LHCN-M2 (cell line): ENCODE measurements at places on chromosomes 11 and 22. TPM values are rescaled to one million over a fixed set of nuclear protein-coding genes. Genes with fewer than 3 reads are reported as not detected.

OR51S1 gene
- not detected in 2 replicates for total RNA-seq

- DNase-seq, result no peak
Observed at GRCh38 chr11:120900643-120901042, 123.3 kb upstream of the TBCEL start.

MIOX gene
- total RNA-seq, result not detected in 2 replicates

DNA sequence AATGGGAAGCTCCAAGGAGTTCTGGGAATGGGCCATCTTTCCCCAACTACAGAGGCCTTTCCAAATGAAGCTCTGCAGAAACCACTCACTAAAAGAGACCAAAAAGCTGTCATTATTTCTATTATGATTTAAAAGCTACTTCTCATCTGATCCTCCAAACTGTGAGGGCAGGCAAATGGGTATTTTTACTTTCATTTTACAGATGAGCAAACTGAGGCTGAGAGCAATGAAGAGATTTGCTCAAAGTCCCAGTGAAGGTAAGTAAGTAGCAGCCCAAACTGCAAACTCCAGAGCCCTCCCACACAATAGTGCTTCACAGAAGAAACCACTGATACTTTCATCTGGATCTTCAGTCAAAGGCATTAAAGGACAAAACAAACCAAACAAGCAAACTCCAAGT is 1.4 kb downstream of the RSPH14 start:
- no peak for DNase-seq

DNA sequence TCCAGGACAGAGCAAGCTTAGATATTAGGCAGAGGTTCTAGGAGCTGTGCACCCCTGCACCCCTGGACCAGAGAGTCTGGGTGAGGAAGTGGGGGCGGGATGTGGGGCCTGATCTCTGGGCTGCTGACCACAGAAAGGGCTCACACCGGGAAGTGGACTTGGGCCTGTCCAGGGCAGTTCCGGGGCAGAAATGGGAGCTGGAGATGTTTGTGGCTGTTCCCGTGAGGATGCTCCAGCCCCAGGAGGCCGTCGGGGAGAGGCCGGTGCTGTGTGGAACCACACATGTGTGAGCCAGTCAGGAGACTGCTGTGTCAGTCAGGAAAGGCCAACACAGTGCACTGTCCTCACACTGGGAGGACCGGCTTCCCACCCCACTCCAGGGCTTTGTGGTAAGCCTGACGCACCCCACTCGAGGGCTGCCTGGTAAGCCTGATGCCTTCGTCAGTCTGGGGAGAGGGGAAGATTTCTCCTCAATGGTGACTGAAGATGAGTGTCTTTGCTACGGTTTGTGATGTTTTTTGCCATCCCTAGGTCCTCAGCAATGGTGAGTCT is 741.0 kb downstream of the BRD1 start:
- DNase-seq, result no peak

DNA sequence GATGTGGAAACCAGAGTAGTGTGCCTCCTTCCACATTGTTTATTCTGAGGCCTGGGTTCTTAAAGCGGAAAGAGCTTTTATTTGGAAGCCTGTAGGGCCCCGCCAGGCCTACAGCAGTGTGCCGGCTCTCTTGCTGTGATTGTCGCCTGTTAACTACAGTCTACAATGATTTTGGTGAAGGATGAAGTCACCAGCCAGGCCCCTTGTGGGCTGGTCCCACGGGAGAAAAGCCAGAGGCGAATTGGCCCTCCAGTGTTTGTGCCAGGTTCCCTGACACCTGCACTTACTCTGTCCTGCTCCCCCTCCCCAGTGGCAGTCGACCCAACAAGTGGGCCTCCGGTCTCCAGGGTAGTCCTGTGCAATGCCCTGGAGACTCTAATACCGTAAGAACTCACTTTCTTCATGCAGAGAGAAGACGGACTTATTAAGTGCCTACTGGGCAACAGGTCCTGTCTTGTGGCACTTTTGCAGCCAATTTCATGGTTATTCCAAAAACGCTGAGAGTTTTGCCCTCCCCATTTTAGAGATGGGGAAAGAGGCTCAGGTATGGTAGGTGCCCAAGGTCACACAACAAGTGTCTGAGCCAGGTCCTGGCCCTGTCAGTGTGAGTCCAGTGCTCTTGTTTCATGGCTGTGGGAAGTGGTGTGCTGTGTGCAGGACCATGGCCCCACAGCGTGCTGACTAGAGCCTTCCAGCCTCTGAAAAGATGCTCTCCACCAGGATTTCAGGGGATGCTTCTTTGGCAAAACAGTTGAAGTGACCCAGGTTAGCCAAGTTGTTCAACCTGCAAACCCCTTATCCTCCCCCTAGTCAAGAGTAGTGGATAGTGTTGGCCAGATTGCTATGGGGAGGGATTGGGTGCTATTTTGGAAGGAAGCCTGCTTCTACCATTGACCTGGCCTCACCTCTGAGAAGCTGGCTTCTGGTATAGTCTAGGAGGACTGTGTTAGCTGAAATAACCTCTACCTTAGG is 1.4 kb downstream of the MICAL2 start:
- no peak for DNase-seq

DNA sequence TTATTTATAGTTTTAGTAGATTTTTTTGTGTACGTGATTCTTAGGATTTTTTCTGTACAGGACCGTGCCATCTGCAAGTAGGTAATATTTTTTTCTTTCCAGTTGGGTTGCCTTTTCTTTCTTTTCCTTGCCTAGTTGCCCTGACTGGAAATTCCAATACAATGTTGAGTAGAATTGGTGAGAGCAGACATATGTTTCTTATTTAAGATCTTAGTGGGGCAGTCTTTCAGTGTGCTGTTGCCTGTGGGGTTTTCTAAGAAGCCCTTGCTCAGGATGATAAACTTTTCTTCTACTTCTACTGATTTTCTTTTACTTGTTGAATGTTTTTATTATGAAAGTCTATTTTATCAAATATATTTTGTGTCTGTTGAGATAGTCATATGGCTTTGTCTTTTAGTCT is 33.0 kb downstream of the ATXN10 start:
- no peak for DNase-seq

DNA sequence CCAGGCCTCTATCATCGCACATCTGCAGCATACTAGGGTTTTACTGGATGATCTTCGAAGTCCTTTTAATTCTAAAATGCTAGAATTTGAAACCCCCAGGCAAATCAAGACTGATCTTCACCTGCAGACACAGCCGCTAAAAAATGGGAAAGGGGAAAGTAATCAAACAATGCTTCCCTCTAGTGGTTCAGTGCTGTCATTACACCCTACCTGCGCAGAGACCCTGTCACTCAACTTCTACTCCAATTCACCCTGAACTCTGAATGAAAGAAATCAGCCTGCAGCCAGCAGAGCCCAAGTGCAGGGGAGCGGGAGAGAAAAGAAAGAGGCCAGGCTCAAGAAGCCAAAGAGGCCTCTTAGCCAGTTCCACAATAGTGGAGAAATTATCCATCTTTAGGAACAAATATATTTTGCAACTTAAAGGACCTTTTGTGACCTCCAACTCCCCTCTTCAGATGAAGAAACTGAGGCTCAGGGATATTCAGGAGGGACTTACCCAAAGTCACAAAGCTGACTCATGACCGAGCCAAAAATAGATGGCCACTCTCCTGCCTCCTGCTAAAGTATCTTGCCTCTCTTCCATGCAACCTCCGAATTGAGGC is 33.0 kb downstream of the SERGEF start:
- DNase-seq, result no peak

OR8G5 gene
- total RNA-seq, result not detected in 2 replicates

PTGDR2 gene
- total RNA-seq, result 0.06 TPM in 1 of 2 replicates, not detected in the other

RBMXL2 gene
- not detected in 2 replicates for total RNA-seq

GRCh38 chr11:119816660-119817059 is 87.7 kb upstream of the NECTIN1 start:
- DNase-seq, result no peak

DNA sequence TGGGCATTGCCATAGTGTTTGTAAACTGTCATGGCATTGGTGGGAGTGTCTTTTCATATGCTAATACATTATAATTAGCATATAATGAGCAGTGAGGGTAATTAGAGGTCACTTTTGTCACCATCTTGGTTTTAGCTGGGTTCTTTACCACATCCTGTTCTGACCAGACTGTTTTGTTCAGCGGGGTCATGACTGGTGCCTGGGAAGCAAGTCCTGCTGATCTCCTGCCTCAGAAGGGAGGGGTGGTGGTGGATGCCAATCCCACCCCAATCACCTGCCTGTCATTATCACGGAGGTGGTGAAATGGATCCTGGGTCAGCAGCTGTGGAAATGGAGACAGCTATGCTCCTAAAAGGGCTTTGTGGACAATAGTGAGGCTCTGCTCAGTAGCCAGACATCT is 31.2 kb downstream of the IL18 start:
- DNase-seq, result peak; percentile 34

HBD gene
- not detected in 2 replicates for total RNA-seq

CCDC73 gene
- total RNA-seq, result not detected in 2 replicates

DNA sequence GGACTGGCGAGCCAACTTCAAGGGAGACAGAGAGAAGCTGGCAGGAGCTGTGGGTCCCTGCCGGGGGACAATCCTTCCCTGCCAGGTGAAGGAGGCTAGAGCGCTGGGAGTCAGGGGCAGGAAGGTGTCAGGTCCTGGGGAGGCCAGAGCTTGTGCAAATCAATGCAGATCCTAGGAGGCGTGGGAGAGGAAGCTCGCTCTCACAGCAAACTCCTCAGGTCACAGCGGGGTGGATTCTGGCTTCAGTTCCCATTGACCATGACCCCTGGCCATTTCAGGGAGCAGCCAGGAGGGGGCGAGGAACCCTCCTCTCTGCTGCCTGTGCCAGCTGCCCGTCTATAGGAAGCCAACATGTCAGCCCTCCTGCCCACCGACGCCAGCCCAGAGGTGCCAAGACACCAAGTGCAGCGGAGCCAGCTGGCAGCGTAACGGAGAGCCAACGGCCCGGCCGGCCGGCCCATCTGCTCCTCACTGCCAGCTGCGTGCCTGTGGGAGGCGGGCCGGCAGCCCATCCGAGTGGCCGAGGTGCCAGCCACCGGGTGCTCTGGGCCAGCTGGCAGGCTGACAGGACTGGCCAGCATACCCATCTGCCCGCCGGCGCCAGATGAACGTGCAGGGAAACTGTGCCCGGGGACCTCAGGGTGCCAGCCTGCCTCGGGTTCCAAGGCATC is 374.8 kb downstream of the MIAT start:
- peak; percentile 23 for DNase-seq

GRCh38 chr11:43853781-43854180 is 26.9 kb upstream of the ALKBH3 start:
- no peak for DNase-seq

GRCh38 chr11:34907934-34908593 is 8.1 kb downstream of the APIP start:
- no peak for DNase-seq

DNA sequence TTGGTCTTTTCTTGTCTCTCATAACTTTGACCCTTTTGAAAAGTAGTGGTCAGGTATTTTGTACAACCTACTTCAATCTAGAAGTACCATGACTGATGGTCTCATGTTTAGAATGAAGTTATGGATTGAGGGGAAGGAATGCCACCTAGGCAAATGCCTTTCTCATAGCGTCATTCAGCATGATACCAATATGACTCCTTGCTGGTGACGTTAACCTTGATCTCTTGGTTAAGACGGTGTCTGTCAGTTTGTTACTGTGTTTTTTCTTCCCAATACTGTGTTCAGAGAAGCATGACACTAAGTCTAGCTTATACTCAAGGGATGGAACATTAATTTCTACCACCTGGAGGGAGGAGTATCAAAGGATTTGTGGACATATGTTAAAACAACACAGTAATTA is 130.9 kb downstream of the KIF18A start:
- DNase-seq, result no peak

DNA sequence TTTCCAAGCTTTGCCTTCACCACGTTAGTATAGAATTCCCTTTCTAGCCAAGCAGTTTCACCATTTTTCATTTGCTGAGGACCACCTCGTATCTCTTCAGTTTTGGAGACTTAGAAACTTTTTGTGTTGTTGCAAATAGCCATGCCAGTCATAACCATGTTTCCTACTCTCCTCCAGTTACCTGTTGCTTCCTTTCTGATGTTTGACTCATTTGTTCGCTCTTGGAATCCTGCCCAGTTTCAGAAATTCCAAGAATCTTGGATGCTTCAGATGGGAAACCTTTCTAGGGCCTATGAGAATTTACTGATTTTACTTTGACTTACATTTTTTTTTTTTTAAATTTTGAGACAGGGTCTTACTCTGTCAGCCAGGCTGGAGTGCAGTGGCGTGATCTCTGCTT is 65.4 kb downstream of the PPP6R3 start:
- peak; percentile 42 for DNase-seq

DNA sequence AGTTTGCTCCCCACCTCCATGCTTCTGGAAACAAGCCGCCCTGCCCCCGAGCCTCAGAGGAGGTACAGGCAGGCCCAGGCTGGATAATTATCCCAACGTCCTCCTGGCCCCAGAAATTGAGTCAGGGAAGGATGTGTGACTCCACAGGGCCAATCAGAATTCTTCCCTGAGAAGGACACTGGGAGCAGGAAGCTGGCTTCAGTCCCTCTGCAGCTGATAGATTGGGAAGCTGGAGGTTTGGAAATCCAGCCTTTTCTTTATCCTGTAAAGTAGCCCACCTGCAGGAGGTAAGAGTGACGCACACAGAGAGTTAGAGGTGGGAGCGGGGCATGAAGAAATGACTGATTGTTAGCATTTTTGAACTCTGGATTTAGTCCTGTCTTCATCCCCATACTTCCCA is 97.5 kb upstream of the CD82 start:
- no peak for DNase-seq

SHISAL1 gene
- 0.29 and 1.3 TPM in 2 replicates for total RNA-seq

DNA sequence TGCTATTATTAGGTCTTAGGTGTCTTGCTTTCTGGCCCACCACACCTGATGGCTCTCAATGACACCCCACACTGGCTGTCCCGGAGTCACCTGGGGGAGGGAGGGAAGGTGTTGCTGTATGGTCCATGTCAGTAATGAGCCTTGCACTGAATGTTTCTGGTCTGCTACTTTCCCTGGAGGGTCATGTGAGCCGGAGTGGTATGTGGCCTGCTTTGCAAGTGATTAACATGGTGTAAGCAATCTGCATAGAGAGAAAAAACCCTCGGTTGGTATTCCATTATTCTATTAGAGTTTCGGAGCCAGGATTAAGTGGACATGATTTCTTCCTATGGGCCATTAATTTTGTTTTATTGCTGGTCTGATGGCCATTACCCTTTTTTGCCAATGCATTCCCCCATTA is 63.9 kb downstream of the PKNOX2 start:
- DNase-seq, result no peak

B4GALNT4 gene
- total RNA-seq, result 0.75 and 1.3 TPM in 2 replicates

GRCh38 chr11:124736736-124737135 is 3.0 kb upstream of the NRGN start:
- DNase-seq, result no peak

DNA sequence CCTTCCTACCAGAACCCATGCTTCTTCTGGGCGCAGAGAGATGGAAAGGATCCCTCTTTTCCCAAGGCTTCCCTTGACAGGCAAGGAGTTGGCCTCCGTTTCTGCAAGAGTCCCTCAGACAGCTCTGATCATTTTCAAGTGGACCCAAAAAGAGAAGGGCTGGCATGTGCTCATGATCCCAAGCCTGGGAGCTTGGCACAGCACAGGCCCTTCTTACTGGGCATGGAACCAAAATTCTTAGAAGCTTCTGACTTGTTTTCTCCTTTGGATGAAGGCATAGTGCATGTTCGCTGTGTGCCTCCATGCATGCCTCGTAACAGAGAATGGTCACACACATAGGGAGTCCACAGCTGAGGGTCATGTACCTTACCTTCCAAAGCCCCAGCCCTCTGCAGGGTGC is 449.6 kb downstream of the MIAT start:
- DNase-seq, result no peak
